ENCODE measurements at places on chromosomes 12 and 14.

- no peak for DNase-seq
Measured at GRCh38 chr12:131902332-131903241, 8.2 kb downstream of the ULK1 start.

DNA sequence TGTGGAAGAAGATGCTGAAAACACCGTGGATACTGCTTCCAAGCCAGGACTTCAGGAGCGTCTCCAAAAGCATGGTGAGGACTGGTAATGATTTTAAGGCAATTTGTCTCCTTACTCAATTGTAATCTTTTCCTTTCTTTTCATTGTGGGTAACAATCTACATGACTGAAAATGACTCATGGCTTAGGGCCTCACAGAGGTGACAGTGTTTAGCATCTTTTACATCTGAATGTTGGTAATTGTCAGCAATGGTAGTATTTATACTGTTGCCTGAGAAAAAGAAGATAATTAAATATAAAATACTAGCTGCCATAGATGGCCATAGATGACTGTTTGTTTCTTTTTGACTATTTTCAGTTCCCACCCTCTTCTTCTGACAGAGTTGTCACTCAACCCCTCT, 31.6 kb downstream of the TULP3 start:
- DNase-seq: no peak

DNA sequence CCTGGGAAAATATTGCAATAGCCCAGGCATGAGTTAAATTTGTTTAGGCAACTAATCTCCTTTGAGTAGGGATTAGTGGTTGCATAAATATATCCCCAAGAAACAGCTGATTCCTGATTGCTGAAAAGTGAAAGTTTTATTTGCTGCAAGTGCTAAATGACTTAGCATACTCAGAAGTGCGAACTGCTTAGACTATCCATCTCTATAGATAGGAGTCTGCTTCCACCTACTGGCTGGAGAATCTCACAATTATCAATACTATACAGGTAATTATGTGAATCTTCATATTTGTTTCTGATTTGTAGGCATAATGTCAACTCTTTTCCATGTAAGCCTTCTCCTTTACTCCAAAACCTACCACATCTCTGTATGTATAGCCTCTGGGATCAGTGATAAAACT, 12.0 kb upstream of the SLCO1B3 start:
- DNase-seq: no peak

DNA sequence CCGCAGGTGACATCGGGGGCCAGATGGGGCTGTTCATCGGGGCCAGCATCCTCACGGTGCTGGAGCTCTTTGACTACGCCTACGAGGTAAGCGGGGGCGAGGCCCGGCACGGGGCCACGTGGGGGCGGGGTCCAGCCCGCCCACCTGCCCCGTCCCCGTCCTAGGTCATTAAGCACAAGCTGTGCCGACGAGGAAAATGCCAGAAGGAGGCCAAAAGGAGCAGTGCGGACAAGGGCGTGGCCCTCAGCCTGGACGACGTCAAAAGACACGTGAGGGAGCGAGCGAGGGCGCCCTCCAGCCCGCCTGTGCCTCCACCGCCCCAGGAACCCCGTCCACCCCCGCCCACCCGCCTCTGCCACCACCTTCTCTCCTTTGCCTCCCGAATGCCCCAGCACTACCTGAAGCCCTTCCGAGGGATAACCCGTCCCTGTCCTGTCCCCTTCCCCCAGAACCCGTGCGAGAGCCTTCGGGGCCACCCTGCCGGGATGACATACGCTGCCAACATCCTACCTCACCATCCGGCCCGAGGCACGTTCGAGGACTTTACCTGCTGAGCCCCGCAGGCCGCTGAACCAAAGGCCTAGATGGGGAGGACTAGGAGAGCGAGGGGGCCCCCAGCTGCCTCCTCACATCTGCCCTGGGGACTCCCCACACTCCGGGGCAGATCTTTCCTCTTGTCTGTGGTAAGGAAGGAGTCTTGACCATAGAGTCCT, 3.9 kb upstream of the SMARCD1 start:
- no peak for DNase-seq

DNA sequence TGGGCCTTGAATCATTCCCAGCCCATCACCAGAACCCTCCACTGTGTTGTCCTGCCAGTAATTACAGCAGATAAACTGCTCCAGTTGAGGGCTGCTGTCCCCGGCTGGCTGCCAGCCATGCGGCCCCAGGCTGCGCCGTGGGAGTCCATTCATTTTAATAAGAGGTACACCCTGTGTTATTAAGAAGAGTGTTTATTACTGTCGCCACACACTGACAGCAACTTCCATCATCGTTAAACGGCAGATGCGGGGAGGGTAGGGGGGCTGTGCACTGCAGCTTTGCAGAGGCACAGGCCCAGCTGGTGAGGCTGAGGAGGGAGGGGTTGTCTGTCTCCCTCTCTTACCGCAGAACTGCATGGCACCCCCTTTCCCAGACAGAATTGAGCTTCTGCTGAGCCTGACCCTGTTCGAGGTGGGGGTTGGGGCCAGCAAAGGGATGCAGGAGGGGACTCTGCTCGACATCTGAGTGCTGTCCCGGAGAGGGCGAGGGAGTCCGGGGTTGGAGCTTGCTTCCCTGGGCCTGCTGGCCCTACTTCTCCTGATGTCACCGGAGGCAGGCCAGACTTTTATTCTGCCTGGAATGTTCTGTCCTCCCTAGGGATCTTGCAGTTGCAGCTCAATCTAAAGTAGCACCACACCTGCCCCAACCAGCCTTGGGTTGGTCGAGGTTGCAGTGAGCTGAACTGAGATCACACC, 33.8 kb upstream of the GPATCH2L start:
- DNase-seq: no peak

DNA sequence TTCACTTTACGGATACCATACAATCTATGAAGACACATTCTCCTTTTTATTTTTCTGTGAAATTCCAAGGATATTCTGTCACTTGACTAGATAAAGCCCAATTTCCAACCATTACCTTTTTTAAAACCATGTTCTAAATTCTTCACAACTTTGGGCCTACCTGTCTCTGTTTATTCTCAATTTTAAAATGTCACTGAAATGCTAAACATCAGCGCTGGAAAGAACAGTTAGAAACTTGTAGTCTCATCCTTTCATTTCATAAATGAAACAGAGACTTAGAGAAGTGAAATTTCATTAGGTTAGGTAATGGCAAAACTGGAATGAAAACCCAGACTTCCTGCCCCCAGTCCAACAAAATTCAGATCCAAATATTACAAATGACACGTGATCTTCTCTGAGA, 396.2 kb downstream of the CCDC91 start:
- no peak for DNase-seq

- peak; percentile 44 for DNase-seq
Measured at GRCh38 chr12:54526812-54527630, 22.4 kb upstream of the PDE1B start.

DNA sequence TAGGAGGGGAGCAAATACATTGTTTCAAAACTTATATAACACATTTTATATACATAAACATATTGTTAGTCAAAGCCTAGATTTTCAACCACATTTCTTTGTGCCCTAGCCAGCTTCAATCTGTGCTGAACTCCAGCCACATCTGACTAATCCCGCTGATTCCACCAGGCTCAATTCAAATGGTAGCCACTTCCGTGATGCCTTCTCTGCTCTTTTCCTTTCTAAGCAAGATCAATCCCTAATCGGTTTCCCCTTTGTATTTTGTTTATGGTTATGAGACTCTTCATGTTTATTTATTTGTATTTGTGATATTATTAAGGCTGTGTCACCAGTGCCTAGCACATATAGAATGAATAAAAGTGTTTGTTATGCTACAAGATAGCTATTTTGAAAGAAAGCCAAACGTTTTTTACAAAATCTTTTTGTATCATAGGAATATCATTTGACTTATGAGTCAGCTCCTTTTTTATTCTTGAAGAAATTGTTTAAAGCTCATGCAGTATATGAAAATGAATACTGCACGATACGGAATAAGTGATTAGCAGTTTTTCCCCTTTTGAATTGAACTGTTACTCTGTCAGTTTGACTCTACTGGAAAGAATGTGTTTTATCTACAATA, 110.2 kb downstream of the PLEKHA5 start:
- DNase-seq: no peak

GRCh38 chr12:49470986-49471385, 67.8 kb upstream of the KCNH3 start:
- DNase-seq: no peak

GRCh38 chr14:105999361-106000028, 473.1 kb downstream of the TMEM121 start:
- DNase-seq: peak; percentile 73

Data from activated CD4-positive, alpha-beta T cell treated with anti-CD3 and anti-CD28 coated beads for 24 hours (primary cell).